ENCODE measurements at places on chromosomes 3 and 15.

GRCh38 chr15:83046558-83047127 is 20.4 kb downstream of the BTBD1 start:
- no peak for DNase-seq

DNA sequence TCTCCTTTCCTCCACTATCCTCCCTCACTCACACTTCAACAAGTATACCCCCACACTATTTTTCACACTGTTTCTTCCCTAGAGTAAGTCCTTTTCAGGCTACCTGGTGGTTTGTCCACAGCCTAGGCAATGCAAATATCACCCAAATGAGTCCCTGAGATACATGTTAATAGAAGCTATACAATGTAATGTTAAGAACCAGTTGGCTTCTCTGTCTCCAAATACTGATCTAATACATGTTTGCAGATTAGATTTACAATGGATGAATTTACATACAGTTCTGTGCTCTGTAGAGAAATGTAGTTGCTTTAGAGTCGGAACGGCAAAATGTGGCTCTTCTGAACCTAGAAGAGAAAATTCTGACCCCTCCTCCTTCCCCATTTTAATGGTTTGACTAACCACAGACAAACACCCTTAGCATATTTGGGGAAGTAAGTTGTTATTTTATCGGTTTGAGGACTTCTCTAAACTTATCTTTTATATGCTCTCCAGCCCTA is 63.6 kb upstream of the MBNL1 start:
- no peak for DNase-seq

DNA sequence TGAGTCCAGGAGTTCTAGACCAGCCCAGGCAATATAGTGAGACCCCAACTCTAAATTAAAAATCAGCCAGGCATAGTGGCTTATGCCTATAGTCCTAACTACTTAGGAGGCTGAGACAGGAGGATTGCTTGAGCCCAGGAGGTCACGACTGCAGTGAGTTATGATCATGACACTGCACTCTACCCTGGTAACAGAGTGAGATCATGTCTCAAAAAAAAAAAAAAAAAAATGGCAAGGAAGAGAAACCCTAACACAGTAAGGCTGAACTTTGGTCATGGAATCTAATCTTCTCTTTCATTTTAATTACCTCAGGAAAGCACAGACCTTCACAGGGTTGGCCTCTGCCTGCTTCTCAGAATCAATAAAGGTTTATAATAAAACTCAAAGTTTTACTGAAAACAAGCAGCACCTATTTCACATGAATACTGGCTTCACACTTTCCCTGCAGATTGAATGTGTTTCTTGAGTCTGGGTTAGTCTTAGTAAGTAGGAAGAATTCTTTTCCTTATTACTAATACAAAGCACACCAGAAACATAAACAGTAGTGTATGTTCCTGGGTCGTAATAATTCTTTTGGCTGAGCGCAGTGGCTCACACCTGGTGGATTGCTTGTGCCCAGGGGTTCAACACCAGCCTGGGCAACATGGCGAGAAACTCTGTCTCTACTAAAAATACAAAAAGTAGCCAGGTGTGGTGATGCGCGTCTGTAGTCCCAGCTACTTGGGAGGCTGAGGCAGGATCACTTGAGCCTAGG is 11.6 kb upstream of the NR2C2 start:
- DNase-seq = no peak

GRCh38 chr3:139653582-139653981 is 24.2 kb downstream of the NMNAT3 start:
- DNase-seq = no peak

DNA sequence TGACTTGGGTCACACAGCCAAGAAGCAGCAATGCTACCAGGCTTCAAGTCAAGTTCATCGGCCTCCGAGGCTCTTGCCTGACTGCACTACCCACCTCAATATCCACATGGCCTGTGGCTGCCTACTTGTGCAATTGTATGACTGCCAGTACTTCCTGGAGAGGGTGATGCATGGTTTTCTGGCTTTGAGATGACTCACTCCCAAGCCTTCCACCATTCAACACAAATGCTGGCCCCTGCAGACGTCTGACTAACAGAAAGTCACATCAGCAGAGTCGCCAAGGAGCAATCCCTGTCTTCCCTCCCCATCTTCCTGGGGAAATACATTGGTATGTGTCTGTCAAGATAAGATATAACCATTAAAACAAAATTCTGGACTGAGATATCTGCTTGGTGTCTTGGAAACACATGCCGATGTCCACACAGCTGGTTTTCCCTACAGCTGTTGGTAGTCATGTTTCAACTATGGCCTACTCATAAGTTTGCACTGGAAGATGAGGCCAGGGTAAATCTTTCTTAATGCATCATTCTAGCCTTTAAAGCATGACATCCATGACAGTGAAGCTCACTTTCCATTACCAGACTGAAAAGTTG is 79.6 kb upstream of the SPATA12 start:
- DNase-seq = no peak

Measured in NCI-H1417 treated with DMSO at 0.1 percent for 48 hours (cell line).